Gastrocnemius medialis (tissue), 4 donors: ENCODE measurements at places on chromosomes 2 and 18.

DNA sequence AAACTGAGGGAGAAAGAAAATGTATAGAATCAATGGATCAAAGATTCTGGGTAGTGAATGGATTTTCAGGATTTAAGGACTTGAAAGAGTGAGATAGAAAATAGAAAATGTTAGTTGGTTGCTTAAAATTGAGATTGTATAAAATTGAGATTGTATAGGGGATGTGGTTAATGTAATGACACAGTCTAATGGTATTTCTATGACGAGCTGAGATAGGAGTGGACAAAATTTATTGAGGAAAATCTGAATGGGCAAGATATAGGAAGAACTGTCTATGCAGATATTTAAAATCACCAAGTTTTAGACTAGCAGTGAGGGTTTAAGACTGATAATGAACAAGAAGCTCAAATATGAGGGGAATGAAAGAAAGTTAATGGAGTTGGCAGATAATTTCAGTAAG is 406.6 kb downstream of the NYAP2 start:
- no peaks in the 10 kb centered on the region for H3K36me3 ChIP-seq
- no peaks in the 10 kb centered on the region for H3K27me3 ChIP-seq
- DNase-seq = no peak
- H3K4me3 ChIP-seq = no peak overlapping the region
- H3K4me1 ChIP-seq = no peaks in the 10 kb centered on the region

- H3K4me1 ChIP-seq = no peaks in the 10 kb centered on the region
- H3K36me3 ChIP-seq = no peaks in the 10 kb centered on the region
- no peak overlapping the region for H3K4me3 ChIP-seq
- H3K27ac ChIP-seq = no peak overlapping the region
- DNase-seq = no peak
Measured at GRCh38 chr2:235594041-235594440, 100.2 kb downstream of the AGAP1 start.

DNA sequence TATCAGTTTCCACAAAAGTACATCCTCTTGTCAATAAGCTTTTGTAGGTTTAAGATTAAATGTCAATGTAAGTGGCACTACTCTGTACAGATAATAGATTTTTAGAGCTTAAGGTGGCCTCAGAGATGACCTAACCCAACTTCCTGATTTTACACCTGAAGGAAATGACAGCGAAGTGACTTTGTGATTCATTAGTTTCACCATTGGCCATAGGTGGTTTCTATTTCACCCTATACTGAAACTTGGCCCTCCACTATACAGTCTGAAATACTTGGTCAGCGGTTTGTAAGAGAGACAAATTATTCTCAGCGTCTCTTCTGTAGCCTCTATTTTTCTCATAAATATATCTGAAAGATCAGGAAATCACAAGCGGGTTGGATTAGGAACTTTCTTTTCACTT is 330.4 kb upstream of the FAM98A start:
- H3K4me1 ChIP-seq = no peaks in the 10 kb centered on the region
- DNase-seq = no peak
- H3K36me3 ChIP-seq = no peaks in the 10 kb centered on the region
- H3K4me3 ChIP-seq = no peak overlapping the region
- H3K27me3 ChIP-seq = no peaks in the 10 kb centered on the region

DNA sequence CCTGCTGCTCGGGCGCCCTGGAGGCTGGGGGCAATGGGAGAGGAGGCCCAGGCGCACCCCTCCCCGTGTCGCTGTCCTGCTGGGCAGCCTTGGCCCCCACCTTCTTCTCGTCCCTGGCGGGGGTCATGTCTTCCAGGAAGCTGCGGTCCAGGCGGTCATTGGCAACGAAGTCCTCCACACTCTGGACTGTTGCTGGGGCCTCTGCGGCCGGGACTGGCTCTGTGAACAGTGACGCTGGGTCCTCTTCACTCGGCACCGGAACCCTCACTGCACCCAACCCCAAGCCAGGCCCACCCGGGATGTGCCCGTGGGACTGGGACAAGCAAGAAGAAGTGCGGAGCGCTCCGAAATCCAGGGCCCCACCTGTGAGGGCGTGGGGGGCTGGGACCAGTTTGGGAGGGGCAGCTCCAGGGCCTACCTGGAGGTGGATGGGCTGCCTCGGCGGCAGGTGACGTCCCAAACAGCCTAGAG is 308.0 kb downstream of the CCDC74A start:
- DNase-seq = no peak
- no peak overlapping the region for H3K4me3 ChIP-seq
- no peaks in the 10 kb centered on the region for H3K27me3 ChIP-seq

GRCh38 chr2:62857139-62857931 is 151.8 kb downstream of the EHBP1 start:
- no peak overlapping the region for H3K4me3 ChIP-seq
- H3K27me3 ChIP-seq = no peaks in the 10 kb centered on the region
- no peak overlapping the region for H3K27ac ChIP-seq
- peaks cover 10% of the 10 kb centered on the region for H3K36me3 ChIP-seq
- DNase-seq = no peak
